ENCODE measurements at places on chromosomes 13 and 19.

- DNase-seq = no peak
Measured at GRCh38 chr19:54521860-54522513, 19.4 kb downstream of the LAIR2 start.

GRCh38 chr19:362154-362553 lies 17.6 kb upstream of the MIER2 start:
- DNase-seq = no peak

DNA sequence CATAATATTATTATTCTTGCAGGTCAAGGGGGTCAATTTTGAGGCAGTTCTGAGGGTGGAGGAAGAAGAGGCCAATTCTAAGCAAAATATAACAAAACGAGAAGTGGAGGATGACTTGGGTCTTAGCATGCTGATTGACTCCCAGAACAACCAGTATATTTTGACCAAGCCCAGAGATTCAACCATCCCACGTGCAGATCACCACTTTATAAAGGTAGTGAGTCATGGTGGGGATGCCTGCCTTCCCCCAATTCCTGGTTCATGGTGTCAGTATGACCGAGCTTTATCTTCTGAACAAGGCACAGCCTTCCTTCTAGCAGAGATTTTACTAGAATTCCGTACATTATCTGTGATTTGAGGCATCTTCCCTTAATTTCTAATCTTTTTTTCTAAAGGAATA lies 9.4 kb upstream of the DCUN1D2 start:
- no peak for DNase-seq

DNA sequence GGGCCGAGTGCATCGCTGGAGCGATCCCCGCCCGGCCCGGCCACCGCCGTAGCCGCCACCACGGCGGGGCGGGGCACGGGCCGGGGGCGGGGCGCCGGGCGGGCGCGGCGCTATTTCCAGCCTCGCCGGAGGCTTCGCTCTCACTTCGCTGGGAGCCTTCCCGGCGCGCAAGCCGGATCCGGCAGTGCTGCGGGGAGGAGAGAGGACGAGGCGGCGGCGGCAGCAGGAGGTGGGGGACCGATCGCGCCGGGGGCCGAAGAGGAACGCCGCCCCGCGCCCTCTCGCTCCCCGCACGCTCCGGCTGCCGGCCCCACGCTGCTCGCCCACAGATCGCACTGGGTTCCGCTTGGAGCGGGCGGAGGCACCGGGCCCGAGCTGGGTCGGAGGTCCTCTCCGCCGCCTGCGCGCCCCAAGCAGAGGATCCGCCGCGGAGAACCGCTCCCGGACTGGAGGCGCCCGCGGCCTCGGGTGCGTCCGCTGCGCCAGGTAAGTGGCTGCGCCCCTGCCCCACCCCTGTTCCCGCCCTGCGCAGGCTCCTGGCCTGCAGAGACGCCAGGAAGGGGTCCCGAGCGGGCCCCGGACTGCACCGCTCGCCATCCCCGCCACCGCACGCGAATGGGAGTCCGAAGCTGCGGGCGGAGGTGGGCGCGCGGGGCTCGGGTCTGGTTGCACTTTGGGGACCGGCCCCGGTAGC lies at the start of gene CHST8:
TSS of gene CHST8 (plus strand) at position 143 of the 694 bp plus-strand sequence. CDS start 67,309 bp downstream, outside the sequence.
- DNase-seq = peak; percentile 3

DNA sequence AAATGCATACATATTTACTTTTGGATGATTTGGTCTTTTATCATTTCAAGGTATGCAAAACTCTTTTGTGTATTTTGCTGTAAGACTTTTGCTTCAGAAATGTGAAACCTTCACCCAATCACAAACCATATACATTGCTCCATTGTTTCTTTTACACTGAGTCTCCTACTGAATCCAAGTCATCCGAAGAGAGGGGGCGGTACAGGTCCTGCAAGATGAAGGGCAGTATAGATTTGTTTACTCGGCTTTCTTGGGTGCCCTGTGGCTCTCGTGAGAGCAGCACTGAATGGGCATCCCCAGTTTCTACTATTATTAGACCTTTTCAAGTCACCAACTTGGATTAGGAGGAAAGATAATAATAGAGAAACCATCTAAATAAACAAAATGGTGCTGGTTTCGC lies 280.6 kb downstream of the DCLK1 start:
- no peak for DNase-seq

DNA sequence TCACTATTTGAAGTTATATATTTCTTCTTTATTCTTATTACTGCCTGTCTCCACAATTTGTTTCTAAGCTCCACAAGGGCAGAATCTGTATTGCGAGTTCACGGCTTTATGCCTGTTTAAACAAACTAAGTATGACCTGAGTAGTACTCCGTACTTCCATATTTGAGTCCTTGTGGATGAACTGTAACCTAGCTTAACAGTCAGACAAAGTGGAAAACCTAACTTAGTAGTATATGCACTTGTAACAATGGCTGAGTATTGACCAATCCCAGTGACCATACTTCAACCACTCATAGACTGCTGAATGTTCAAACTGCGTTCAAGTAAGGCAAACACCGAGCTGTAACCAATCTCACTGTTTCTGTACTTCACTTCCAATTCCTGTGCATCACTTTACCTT lies 292.7 kb downstream of the PCDH9 start:
- DNase-seq = no peak

DNA sequence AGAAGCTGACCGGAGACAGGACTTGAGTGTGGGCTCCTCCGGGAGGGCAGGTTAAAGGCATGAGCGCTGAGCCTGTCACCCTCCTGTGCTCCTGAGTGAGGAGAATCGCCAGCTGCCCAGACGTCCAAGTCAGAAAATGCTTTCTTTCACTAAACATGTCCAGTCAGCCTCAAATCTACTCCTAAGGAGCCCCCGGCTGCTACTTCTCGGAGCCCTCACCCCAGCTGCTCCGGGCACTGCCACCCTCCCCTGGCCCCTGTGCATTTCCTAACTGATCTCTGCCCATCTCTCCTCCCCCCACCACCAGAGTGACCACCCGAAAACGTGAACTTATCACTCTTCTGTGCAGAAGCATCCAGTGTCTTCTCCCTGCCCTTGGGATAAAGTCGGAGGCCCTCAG lies 277.5 kb upstream of the SOX1 start:
- DNase-seq = no peak

GRCh38 chr13:38463048-38463447 lies 113.4 kb downstream of the UFM1 start:
- no peak for DNase-seq

GRCh38 chr19:14147797-14148605 lies 11.6 kb upstream of the ASF1B start:
- peak; percentile 61 for DNase-seq

DNA sequence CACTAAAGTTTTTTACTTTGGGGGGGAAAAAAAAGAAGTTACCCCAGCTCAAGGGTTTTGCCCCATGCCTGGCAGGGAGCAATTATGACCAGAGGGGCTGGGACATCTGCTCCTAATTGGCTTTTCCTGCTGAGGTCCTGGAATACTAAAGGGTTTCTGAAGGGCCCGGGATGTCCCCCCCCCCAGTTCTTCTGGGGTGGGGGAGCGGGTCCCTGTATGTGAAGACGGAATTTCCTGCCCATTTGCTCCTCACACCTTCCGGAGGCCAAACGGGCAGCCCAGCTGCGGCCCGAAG lies 1.1 kb upstream of the DLL3 start:
- DNase-seq = no peak

DNA sequence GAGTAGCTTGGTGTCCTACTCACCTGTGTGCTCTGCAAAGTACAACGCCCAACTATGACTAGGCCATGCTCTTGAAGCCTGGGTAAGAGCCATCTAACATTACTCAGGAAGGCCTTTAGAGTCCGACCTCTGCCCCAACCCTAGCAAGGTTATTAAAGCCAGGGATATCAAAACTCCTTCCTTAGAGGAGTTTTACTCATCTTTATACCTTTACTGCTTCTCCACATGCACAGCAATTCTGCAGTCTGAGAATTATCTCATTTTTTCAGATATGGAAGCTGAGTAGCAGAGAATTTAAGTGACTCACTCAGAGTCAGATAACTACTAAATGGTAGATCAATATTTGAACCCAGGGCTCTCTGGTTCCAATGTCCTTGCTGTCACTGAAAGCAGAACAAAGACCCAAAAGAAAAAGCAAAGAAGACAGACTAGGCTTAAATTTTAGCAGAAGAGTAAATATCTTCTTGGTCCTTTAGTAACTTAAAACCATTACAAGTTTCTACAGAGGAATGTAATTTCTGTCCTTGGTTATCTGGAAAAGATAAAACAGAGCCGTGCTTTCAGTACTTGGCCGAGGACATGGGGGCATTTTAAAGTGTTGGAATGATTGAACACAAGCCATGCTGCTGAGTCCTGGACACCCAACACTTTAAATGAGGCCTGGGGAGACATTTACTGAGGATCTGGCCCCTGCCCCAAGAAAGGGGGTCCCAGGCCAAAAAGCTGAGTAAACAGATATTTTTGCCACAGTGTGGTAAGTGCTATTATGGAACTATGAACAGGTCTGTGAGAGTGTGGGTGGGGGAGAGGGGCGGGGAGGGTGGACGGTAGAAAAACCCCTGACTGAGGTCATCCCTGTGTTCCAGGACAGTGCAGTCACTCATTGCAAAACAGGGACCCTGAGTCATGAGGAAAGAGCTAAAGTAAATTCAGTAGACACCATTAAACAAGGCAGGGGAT lies 18.4 kb upstream of the KPNA3 start:
- no peak for DNase-seq

GRCh38 chr19:28744014-28744413 lies 468.9 kb downstream of the UQCRFS1 start:
- no peak for DNase-seq

- DNase-seq = peak; percentile 30
Measured at GRCh38 chr19:40512473-40513344, 45.9 kb downstream of the SPTBN4 start.

- no peak for DNase-seq
Measured at GRCh38 chr13:49561062-49561410, 24.3 kb downstream of the RCBTB1 start.

- DNase-seq = no peak
Measured at GRCh38 chr13:100388923-100389322, 199.7 kb downstream of the GGACT start.

- DNase-seq = peak; percentile 64
Measured at GRCh38 chr19:55353803-55354697, 469 bp downstream of the COX6B2 start.
